ENCODE measurements at places on chromosomes 5 and 9. TPM values are rescaled to one million over a fixed set of nuclear protein-coding genes. Genes with fewer than 3 reads are reported as not detected.

Gene ENC1
- 12.1 TPM for polyA plus RNA-seq

Gene ADAMTSL2
- polyA plus RNA-seq: not detected

Gene CDC26
- polyA plus RNA-seq: 14.4 TPM

Gene FAT2
- polyA plus RNA-seq: not detected

Gene PLAC8L1
- polyA plus RNA-seq: not detected

Gene SLC23A1
- 9.6 TPM for polyA plus RNA-seq

Gene SV2C
- polyA plus RNA-seq: not detected

Gene SLC6A7
- not detected for polyA plus RNA-seq

Gene SPINK6
- not detected for polyA plus RNA-seq

Gene DNAJC21
- polyA plus RNA-seq: 15.9 TPM

Gene C5orf52
- not detected for polyA plus RNA-seq

Gene ARHGEF28
- polyA plus RNA-seq: not detected

Gene TAF1L
- not detected for polyA plus RNA-seq

Gene ATP10B
- polyA plus RNA-seq: not detected

Gene ENTREP1
- polyA plus RNA-seq: not detected

Gene BAAT
- polyA plus RNA-seq: not detected

Gene WWC1
- polyA plus RNA-seq: 0.36 TPM

Gene C1QTNF2
- not detected for polyA plus RNA-seq

Gene TPPP
- polyA plus RNA-seq: 0.12 TPM

Gene SLC12A2
- 3.1 TPM for polyA plus RNA-seq

All from B cell (primary cell).